ENCODE measurements at places on chromosomes 7 and 10.

DNA sequence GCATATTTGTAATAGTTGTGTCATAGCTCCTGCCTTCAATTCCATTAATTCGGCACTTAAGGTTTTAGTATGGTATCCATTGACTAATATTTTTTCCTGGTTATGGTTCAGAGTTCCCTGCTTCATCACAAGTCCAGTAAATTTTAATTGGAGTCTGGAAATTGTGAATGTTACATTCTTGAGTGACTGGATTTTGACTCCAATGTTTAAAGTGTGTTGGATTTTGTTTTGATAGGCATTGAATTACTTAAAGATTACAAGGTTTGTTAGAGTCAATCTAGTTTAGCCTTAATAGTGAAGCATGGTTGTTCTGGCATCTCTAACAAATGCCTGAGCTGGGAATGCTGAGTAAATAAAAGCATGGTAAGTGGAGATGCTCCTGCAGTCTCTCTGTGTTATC lies 326.6 kb upstream of the IGFBP3 start:
- no peak for DNase-seq

DNA sequence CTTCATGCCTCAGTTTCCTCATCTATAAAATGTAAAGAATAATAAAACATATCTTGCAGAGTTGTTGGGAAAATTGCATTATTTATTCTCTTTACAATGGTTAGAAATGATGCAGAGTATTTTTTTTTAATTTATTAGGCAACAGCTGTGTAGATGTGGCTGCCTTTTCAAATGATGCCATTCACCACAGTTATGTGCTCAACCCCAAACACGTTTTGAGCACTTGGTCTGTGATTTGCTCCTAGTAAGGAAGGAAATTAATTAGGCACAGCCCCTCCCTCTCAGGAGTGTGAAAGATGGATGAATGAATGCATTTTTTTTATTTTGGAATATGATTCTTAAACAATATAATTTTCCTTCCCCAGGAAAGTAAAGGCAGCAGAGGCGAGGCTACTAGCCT lies 575.1 kb downstream of the GALNT17 start:
- no peak for DNase-seq

DNA sequence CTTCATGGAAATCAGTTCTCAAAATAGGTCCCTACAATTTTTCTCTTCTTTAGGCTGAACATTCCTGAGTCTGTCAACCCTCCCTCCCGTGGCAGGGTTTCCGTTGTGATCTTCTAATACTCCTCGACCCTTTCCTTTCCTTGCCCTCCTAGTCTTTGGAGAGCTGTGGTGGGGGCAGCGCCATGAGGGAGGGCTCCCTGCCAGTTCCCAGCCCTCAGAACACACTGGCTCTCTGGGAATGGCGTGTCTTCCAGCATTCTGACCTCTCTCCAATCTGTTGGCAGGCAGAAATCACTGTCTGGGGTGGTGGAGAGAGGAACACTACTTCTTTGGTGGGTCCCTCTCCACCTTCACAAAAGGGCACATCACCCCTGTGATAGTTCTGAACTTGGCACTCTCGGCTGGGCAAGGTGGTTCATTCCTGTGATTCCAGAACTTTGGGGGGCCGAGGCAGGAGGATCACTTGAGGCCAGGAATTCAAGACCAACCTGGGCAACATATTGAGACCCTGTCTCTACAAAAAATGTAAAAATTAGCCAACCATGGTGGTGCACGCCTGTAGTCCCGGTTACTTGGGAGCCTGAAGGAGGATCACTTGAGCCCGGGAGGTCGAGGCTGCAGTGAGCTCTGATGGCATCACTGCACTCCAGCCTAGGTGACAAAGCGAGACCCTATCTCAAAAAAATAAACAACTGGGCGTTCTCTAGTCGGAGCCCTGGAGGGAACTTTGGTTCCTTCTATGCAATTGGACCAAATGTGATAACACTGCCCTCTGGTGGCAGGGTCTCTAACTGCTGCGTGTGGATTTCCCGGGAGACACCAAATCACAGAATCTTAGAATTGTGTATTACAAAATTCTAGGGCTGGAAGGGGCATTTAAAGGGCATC lies 13.1 kb upstream of the ARPC1A start:
- DNase-seq, result peak; percentile 29

GRCh38 chr7:148021507-148022045 lies 569.0 kb upstream of the C7orf33 start:
- DNase-seq, result no peak

DNA sequence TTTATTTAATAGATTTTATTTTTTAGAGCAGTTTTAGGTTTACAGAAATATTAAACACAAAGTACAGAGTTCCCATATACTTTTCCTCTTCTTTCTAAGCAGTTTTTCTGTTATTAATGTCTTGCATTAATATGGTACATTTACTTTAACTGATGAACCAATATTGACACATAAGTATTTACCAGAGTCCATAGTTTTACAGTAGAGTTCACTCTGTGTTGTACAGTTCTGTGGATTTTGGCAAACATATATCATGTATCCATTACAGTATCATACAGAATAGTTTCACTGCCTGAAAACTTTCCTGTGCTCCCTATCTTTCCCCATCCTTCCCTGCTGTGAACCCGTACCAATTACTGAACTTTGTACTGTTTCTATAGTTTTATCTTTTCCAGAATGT lies 55.3 kb downstream of the EXOC6 start:
- DNase-seq, result no peak

GRCh38 chr7:86926732-86927131 lies 132.7 kb downstream of the ELAPOR2 start:
- DNase-seq, result peak; percentile 11

DNA sequence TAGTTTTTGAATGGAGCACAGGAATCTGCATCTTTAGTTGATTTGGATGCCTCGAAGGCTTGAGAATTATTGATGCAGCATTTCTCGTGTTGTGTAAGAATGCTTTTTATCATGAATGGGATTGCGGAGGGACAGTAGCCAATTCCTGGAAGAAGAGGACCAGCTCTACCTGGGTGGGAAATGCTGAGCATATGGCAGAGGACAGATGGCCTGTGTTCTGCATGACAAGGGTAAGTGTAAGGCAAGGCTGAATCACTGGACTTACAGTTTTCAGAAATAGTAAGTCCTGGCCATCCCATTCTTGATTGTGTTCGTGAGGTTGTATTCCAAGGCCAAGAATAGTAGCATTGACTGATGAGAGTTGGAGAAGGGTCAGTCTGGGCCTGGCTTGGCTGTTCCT lies 15.9 kb downstream of the RP9 start:
- no peak for DNase-seq

GRCh38 chr10:33237736-33238624 lies 96.5 kb downstream of the NRP1 start:
- no peak for DNase-seq

GRCh38 chr7:116461500-116461899 lies 38.0 kb upstream of the CAV2 start:
- DNase-seq, result no peak

DNA sequence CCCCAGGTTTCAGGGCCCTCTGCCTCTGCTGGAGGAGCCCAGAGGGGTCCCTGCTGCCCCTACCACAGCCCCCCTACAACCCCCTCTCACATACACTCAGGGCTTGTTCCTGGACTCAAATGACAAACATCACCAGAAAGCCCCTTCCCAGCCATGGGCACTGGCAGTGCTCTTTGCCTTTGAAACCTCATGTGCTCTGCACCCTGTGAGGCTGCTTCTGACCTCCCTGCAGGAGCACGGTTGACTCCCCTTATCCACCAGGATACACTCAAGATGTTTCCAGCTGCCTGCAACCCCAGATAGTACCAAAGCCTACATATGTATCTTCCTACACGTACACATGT lies 3.5 kb upstream of the ADIRF start:
- no peak for DNase-seq

GRCh38 chr7:15954671-15955354 lies 268.3 kb upstream of the MEOX2 start:
- no peak for DNase-seq

DNA sequence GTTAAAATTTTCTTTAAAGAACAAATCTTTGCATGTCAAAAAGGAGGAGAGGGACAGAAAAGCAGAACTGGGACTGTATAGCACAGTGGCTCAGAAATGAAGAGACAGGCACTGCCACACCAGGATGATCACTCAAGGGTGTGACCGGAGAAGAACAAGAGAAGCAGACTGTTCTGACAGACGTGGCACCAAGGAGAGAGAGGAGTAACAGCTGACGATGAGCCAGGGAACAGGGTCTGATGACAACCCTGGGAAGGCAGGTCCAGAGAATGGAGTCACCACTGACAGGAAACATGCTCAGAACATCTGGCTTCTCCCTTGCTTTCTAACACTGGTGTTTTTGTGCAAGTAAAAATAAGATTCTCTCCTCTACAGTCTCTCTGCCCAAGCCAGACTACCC lies 14.6 kb upstream of the VAX1 start:
- DNase-seq, result no peak

DNA sequence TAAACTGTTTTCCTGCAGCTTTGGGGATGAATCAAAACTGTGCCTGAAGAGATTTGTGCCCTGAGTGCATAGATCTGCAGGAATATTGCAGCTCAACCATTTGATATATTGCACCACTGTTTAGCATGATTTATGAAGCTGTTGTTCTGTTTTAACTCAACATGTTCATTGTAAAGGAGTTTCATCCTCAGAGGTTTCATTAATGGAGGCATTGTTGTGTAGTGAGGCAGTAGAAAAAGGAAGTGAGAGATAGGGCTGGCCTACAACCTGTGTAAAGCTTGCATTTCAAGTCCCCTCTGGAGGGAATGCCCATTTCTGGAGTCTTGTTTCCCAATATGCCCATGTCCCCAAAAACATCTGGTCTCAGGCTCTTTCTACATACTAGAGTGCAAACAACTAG lies 67.5 kb downstream of the DNAJC12 start:
- no peak for DNase-seq

- DNase-seq, result no peak
Observed at GRCh38 chr10:108275895-108276685, 1111.6 kb upstream of the SORCS1 start.

DNA sequence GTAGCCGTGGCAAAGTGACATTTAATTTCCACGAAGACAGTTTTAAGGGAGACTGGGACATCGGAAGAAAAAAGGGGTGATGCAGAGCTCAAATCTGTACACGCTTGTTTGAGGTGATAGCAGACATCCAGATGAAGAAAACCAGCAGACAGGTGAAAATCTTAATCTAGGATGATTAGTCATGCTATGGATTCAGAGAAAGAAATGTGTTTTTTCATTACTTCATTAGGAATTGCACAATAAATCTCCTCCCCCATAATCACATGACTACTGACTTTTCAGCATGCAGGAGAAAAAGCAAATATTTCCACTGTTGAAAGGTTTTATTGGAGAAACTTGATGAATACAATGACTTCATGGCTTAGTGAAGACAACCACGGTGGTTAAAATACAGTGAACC lies 2.5 kb downstream of the NUDT5 start:
- DNase-seq, result no peak

GRCh38 chr7:151683615-151684407 lies 164.1 kb upstream of the RHEB start:
- DNase-seq, result no peak

Data from hindlimb muscle (tissue), 1 donor.